ENCODE measurements at places on chromosomes 6 and 20. TPM values are rescaled to one million over a fixed set of nuclear protein-coding genes. Genes with fewer than 3 reads are reported as not detected.
A peak's percentile ranks its signal among the peaks of the same experiment; 100 is the strongest.

Gene MYO6
- 3.7 TPM for total RNA-seq

Gene GJA10
- total RNA-seq, result not detected

Gene SAYSD1
- 2.1 TPM for total RNA-seq

Gene PPIL6
- total RNA-seq, result 0.11 TPM

Gene BPIFB1
- total RNA-seq, result not detected

Gene CST2
- not detected for total RNA-seq

Gene HRH3
- 0.21 TPM for total RNA-seq

Gene C20orf144
- not detected for total RNA-seq

Gene ENPP1
- 4.5 TPM for total RNA-seq

Gene BPI
- total RNA-seq, result not detected

Gene MLN
- total RNA-seq, result not detected

Gene CPNE5
- 1.3 TPM for total RNA-seq

Gene SLC16A10
- 7.8 TPM for total RNA-seq

DNA sequence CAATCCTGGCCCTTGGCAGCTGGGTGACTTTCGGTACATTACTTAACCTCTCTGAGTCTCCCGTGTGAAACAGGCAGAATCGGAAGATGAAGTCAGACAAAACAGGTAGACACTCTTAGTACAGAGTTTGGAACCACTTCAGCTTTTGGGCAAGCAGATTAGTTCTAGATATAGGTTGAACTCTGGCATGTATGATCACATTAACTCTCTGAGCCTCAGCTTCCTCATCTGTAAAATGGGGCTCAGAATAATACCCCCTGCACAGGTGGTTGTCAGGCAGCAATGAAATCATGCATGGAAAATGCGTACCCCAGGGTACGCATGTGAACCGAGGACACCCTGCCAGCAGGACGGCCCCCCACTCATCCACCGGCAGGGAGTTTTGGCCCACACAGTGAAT, 87.7 kb downstream of the KCNB1 start:
- no peak for DNase-seq

DNA sequence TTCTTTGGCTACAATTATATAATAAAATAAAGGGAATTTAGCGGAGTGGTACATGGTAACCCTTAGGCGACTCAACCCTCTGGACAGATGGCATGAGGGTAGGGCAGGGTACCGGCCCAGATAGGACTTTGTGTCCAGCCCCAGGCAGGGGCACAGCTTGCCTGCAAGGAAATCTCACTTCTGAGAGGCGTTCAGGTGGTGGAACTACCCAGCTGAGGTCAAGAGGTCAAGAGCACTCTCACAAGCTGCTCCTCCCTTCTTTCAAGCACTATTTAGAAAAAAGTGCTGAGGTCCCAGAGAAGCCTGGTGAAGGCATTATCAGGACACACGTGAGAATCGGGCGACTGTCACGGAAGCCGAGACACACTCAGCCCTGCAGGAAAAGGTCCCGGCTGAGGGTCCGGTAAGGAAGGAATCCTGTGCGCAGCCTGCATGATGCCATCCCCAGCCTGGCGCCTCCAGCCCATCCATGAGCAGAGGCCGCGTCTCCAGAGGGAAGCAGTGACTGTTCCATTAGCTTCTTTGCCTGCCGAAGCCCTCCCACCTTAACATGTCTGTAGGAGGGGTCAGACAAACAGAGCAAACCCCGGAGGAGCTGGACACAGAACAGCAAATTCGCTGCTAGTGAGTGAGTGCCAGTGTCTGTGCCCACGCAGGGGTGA, 54.8 kb downstream of the WDR27 start:
- no peak for DNase-seq

DNA sequence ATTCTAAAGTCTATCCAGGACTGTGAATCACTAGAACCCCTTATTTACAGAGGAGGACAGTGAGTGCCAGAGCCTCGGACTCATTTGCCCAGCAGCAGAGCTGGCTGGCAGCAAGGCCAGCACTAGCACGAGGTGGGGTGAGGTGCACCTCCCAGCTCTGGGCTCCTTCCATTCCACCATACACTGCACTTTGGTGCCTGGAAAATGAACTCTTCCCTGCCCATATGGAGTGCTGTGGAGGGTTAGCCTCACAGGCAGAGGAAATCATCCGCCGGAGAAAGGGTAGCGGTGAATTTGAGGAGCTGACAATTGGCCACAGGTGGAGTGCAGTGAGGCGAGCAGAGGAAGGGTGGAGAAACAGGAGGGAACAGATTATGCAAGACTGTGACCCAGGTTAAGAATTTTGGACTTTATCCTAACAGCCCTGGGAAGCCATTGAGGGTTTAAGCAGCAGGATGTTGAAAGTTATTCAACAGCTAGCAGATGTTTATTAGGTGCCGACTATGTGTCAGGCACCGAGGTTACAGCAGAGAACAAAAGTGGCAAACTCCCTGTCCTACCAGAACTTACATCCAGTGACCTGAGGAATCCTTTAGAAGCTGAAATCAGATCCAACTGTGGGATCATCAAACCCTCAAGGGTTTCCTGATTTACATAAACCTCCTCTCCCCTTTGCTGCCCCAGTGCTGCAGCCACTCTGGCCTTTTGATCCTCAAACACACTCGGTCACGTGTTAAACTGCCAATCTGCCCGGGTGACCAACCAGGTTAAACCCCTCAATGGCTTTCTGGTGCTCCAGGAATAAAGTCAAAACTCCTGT, 6.2 kb downstream of the TRIM26 start:
- no peak for DNase-seq

DNA sequence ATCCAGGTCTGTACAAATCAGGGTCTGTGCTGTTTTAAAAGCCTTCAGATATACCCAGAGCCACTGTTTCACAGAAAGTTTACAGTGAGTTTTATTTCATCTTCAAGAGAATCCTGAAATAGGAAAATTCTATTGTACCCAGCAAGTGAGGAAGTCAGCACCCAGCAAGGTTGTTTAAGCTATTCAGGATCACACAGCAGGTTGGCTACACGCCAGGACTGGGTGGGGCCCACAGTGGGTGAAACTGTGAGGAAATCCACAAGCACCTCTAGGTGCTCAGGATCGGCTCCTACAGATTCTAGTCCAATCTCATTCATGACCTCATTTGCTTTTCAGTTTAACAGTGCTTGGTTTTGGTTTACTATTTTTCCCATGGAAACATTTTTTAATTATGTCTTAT, 128.9 kb downstream of the SYNDIG1 start:
- no peak for DNase-seq

- no peak for DNase-seq
Measured at GRCh38 chr6:154410619-154411072, 54.0 kb upstream of the IPCEF1 start.

- no peak for DNase-seq
Measured at GRCh38 chr20:3071610-3072529, at the start of gene OXT. Gene OXT (plus strand): TSS chr20:3071620. CDS start chr20:3071656, 36 bp downstream.

DNA sequence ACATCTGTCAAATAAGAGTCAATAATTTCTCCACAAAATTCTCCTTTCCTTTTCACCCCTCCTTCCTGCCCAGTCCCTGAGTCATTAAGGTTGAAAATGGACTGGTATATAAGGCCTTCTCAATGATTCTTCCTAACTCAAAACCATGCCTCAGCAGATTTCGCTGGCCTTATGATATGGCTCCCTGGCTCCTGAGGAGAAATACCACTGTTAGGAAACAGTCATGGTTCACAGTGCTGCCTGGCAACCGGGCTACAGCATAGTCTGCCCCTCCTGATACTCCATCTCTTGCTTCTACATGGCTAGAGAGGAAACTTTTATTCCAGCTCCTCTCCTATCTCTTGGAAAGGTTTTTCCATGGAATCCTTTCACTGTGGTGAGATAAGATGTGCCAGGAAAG, 4.7 kb downstream of the UBE2J1 start:
- no peak for DNase-seq

DNA sequence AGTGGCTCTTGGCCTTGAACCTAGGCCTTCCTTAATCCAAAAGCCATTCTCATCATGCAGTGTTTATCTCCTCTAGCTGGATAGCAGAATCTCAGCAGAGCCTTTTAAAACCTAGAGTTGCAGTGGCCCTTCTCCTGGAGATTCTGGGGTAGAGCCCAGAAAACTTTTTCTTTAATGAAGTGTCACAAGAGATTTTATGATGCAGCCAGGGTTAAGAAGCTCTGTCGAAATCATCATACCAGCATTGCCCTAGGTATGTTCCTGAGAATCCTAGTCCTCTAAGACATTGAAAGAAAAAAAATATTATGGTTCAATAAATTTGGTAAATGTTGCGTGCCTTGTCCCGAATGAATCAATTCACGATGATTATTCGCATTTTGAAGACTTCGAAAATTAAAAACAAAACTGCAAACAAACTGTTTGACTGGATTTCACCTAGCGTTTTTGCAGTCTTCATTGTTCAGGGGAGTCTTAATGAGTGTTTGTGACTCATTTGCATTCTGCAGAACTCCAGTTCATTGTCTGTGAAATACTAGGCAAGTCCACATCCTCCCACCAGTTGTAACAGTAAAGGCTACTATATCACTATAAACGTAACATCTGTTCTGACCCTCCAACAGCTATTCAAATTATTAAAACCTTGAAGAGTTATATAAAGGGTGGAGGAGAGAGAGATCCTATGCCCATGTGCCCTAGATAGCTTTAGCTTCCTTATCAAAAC, 198.6 kb downstream of the UST start:
- no peak for DNase-seq

GRCh38 chr6:85126485-85127167, 323.3 kb upstream of the NT5E start:
- no peak for DNase-seq

- DNase-seq, result peak; percentile 86
Measured at GRCh38 chr6:158559895-158560835, at the start of gene TMEM181. Gene TMEM181 (plus strand): TSS chr6:158560091. CDS start chr6:158560225, 134 bp downstream.

DNA sequence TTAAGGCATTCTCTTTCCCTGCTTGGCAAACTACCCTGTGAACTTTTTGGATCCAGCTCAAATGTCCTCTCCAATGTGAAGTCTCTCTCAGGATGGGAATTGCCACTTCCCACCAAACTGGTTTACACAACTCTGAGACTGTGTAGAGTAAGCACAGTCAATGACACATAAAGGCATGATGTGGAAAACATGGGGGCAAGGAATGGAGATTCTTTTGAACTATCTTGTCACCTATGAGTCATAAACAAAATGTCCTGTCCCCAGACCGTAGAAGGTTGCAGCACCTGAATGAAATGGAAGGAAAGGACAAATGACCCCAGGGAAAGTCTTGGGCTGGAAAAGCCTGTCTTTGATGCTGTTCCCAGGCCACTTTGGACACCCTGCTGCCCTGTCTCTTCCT, 11.0 kb upstream of the KIF13A start:
- DNase-seq, result no peak

DNA sequence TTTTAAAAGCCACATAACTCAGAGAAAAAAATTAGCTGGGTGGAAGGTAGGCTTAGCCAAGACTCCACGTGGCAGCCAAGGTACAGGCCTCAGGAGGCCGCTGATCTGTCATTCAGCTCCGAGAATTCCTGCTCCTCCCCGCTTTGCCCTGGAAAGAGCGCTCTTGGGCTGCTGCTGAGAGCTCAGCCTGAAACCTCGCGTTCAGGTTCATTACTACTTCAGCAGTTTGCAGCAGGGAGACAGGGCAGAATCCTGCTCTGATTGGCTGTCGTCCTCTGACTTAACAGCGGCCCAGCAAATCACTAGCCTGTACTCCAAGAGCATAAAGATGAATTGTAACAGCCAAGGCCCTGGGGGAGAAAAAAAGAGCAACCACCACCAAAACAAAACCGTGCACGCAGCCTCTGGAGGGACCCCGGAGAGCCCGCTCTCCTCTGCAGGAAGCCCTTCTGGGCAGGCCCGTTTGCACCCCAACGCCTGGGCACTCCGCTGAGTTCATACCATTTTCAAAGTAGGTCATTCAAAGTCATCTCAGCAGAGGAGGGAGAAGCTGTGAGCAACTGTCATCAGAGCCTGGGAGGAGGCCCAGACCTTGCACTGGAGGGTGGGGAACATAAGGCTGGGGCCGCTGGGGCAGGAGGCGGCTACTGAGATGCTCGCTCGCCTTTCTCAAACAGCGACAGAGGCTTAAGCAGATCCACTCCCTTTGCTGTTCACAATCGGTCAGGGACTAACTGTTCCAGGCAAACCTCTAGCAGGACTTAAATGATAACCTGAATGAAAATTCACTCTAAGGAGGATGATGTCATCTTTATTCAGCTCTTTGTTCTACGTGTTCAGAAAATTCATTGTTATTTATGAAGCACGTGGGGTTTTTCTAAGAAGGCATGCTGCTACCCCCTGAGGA, 42.3 kb upstream of the ATXN1 start:
- DNase-seq, result no peak

- no peak for DNase-seq
Measured at GRCh38 chr20:63103402-63104311, 96.9 kb upstream of the BHLHE23 start.

- DNase-seq, result no peak
Measured at GRCh38 chr6:134666125-134666524, 283.8 kb downstream of the ALDH8A1 start.

- DNase-seq, result no peak
Measured at GRCh38 chr20:62206388-62206775, 13.7 kb downstream of the HRH3 start.

GRCh38 chr6:27016689-27017088, 230.8 kb upstream of the PRSS16 start:
- DNase-seq, result no peak

GRCh38 chr20:62971950-62972844, 19.7 kb downstream of the SLC17A9 start:
- peak; percentile 33 for DNase-seq

DNA sequence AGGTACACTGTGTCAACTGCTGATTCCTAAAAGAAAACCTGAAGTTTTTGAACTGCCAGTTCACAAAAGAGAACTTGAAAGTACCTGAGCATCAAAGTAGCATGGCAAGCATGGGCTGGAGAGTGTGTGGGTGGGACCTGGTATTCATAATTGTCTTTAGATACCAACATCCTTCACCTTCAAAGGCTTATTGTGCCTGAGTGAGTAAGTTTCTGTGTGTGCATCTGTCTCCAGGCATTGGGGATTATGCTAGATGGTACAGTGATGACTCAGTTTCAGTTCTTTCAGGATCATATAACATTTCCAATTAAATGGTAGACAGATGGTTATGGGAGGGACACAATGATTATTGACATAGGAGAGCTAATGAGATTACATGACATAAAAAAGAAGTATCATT, 238.5 kb downstream of the ZFAND3 start:
- no peak for DNase-seq

- no peak for DNase-seq
Measured at GRCh38 chr6:24996269-24996836, 60.6 kb upstream of the RIPOR2 start.

- peak; percentile 46 for DNase-seq
Measured at GRCh38 chr20:3712279-3712873, at the start of gene SIGLEC1. Gene SIGLEC1 (minus strand): TSS chr20:3712600. CDS start chr20:3707128, 5,472 bp downstream.

DNA sequence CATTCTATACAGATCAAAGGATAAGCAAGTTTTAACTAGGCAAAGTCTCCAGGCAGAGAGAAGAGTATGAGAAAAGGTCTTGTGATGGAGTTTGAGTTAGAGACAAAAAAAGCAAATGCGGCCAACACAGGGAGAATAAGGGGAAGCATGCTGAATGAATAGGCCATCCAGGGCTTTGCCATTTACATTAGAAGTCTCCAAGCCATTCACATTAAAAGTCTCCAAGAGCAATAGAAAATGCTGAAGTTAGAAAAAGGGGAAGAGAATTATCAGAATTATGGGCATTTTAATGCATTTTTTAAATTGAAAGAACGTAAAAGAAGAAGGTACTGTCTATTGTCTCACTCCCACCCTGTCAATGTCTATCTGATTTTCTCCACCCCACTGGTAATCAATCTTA, 49.4 kb downstream of the PDSS2 start:
- DNase-seq, result no peak

- DNase-seq, result no peak
Measured at GRCh38 chr6:4964675-4965561, 38.9 kb downstream of the RPP40 start.
